T-helper 17 cell (primary cell): ENCODE measurements at places on chromosomes 12 and 14. TPM values are rescaled to one million over a fixed set of nuclear protein-coding genes. Genes with fewer than 3 reads are reported as not detected.

APOLD1 gene
- total RNA-seq: 3.1 TPM

ACOT6 gene
- not detected for total RNA-seq

LRP6 gene
- total RNA-seq: 1.8 TPM

GLIPR1 gene
- total RNA-seq: 105 TPM

TNFRSF1A gene
- total RNA-seq: 23.0 TPM

TDRD9 gene
- total RNA-seq: not detected

WBP11 gene
- 124 TPM for total RNA-seq

AHNAK2 gene
- total RNA-seq: not detected

PAX9 gene
- not detected for total RNA-seq

PLBD1 gene
- total RNA-seq: 1.8 TPM

MTHFD1 gene
- 31.1 TPM for total RNA-seq

TMEM121 gene
- 2.6 TPM for total RNA-seq

LLPH gene
- 24.0 TPM for total RNA-seq

SERPINA3 gene
- total RNA-seq: not detected

KRT2 gene
- total RNA-seq: not detected

DAO gene
- not detected for total RNA-seq

RTL1 gene
- not detected for total RNA-seq

PGF gene
- total RNA-seq: not detected

NYNRIN gene
- total RNA-seq: 0.22 TPM

ARHGEF25 gene
- total RNA-seq: 1.2 TPM

KLRD1 gene
- 1.3 TPM for total RNA-seq

KRT85 gene
- not detected for total RNA-seq

KRT6C gene
- total RNA-seq: not detected
